Putamen (tissue), 1 donor: ENCODE measurements at places on chromosomes 7 and 10.

DNA sequence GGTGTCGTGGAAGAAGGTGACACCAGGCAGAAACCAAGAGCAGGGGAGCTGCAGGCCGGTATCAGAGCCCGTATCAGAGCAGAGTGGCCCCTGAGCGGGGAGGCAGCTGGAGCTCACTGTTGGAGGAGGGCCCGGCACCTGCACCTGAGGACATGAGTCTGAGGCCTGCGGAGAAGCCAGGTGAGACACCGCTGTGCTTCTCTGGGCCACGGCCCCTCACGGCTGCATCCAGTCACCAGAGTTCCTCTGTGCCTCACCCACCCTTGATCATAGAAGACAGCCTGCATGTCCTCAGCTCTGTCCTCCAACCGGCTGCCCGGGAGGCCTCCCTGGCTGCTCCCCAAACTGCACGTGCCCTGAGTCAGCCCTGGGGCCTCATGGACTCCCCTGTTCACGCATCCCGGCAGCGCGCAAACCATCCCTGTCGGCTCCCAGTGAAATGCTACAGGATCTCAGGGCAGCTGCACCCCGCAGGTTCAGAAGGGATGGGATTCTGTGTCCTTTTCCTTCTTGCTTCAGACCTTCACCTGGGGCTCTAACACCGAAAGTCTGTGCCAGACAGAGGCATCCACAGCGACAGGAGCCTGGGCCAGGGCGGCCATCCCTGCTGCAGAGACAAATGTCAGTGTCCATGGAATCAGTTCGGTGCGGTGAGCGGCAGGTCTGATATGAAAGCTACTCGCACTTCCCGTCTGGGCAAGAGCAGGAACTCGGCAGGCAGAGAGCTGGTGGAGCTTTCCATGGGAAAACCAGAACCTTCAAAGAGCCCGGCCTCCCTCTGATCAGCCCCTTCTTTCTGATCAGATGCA lies 111.9 kb upstream of the FAM20C start:
- DNase-seq: no peak

DNA sequence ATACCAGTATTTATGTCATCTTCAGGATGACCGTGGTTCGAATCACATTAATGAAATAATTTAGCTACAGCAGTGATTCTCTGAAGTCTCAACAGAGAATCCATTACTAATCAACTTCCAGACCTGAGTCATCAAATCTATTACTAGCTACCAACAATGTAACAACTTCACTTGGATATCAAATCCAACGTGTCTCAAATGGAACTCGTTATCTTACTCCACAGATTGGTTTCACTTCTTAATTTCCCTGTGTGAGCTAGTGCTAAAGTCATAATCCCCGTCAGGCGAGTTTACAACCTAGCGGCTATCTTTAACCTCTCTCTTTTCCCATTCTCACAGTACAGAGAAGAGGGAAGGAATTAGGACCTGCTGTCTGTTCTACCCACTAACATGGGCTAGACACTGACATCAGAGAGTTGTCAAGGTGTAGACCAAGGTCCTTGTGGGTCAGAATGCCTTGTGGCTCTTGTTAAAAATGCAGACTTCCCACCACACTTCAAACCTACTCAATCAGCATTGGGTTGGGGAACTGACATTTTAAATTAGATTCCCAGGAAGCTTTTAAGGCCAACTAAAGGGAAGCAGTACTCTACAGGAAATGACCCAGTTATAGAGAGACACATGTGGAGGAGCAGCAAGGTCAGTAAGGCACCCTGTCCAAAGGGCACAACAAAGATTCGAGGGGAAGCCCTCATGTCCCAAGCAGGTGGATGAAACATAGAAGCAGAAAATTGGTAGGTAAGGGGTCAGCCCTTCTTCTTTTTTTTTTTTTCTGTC lies 57.3 kb upstream of the GSAP start:
- DNase-seq: no peak

GRCh38 chr10:88113232-88113631 lies 249.8 kb downstream of the PTEN start:
- no peak for DNase-seq

- peak; percentile 45 for DNase-seq
Measured at GRCh38 chr10:7121154-7121797, 289.6 kb downstream of the SFMBT2 start.
